DMS53 (cell line): ENCODE measurements at places on chromosomes 3 and 15.

DNA sequence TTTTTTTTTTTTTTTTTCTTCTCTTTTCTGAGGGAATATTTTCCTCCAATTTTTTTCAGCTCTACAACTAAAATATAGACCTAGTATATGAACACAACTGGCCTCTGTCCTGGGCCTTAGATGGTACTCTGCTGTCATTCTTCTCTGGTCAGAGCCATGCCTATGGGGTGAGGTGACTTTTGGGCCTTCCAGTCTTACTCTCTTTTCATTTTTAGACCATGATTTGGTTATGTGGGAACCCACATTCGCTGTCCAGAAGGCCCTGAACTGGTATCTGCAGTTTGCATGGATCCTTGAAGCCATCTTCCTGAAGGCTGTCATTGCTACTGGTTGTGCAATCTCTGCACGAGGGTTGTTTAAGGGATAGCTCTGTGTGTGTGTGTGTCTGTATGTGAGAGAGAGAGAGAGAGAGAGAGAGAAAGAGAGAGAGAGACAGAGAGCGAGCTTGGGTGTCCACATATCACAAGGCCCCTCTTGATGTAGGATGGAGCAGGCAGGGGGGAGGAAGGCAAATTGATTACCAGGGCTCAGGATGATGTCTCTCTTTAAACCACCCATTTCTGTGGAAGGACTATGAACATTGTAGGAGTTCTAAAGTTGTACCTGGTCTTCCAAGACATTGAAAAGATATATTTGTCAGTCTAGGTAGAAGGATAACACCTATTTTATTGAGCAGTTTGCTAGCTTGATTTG lies 6.9 kb downstream of the TGFBR2 start:
- DNase-seq: no peak

DNA sequence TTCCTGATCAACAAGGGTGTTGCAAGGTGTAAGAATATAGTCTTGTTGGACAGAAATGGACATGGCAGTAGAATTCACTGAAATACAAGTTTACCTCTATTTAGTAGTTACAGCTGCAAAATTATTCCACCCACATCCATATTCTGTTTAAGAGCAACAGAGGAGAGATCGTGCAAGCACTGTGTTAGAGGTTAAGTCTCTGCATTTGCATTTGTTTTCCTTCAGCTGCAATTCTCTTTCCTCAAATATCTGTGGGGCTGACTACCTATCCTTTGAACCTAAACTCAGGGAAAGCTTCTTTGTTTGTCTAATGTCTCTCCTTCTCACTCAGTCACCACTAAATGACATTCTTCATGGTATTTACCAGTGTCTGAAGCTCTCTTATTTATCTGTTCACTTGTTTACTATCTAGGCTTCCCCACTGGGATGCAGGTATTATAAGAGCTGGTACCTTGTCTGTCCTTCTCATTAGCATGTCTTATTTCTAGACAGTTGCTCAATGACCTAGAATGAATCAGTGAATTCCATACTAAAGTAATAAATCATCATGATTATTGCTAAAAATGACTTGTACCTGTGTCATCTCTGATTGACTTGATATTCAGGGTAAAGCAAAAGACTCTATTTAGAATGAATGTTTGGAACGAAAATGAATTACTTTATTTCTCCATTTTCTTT lies 175.3 kb upstream of the FEZF2 start:
- DNase-seq: no peak

GRCh38 chr15:94631608-94632007 lies 400.2 kb downstream of the MCTP2 start:
- DNase-seq: no peak

GRCh38 chr15:98413933-98414546 lies 234.3 kb upstream of the IGF1R start:
- DNase-seq: no peak

- DNase-seq: no peak
Observed at GRCh38 chr15:64282701-64283100, 73.3 kb downstream of the CSNK1G1 start.

DNA sequence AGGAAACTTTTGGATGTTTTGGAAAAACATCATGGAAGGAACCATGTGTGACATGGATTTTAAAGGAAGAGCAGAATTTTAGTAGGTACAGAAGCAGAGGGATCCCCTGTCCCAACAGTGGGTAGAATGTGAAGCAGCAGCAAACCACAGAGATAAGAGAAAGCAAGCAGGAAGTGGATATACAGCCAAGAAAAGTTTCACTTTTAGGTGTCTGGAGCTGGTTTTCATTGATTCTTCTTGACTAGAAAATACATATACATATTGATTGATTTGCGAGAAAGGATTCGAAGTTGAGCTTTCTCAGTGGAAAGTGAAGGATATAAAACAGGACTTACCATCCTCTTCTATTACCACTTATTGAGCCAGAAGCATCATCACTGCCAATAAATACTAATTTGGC lies 133.5 kb downstream of the KCNMB2 start:
- DNase-seq: no peak

GRCh38 chr3:149536429-149536828 lies 61.9 kb downstream of the TM4SF4 start:
- no peak for DNase-seq

- DNase-seq: peak; percentile 8
Observed at GRCh38 chr15:70748281-70748747, 15.0 kb downstream of the UACA start.

GRCh38 chr15:60590935-60591495 lies 112.1 kb upstream of the ICE2 start:
- peak; percentile 88 for DNase-seq

DNA sequence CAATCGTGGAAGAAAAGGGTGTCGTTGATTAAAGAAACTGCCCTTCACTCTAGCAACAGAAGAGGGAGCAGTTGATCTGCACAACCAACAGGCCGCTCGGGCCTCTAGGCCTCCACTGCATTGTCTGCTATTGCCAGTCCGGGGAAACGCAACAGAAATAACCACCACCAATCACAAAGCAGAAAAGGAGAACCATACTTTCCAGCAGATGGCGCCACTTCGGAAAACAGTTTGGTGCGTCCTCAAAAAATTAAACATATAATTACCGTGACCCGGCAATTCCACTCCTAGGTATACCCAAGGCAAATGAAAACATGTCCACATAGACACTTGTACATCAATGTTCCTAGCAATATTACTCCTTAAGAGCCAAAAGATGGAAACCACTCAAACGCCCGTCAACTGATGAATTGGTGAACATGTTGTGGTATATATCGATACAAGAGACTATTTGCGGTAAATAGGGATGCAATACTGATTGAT lies 154.1 kb downstream of the TJP1 start:
- peak; percentile 94 for DNase-seq
